Retinal pigment epithelial cell (primary cell): ENCODE measurements at places on chromosomes 2 and 18.

- no peak for DNase-seq
These were observed 4.8 kb downstream of the GCFC2 start for GRCh38 chr2:75705921-75706320.

DNA sequence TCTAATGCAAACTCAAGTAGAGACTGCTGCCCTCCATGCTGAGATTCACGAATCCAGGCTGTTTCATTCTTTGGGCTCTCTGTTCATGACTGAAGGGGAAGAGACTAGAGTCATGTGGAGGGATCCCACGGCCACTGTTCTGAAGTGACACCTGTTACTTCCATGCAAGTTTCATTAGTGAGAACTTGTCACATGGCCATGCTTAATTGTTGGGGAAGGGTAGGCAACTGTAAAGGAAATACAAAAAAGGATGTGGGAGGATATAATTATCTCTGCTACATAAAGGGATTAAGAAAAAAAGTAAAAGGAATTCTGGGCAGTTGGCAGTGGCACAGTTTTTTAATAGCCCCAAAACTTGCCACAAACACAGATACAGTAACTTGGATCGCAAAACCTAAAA, 28.0 kb upstream of the PSME4 start:
- no peak for DNase-seq

DNA sequence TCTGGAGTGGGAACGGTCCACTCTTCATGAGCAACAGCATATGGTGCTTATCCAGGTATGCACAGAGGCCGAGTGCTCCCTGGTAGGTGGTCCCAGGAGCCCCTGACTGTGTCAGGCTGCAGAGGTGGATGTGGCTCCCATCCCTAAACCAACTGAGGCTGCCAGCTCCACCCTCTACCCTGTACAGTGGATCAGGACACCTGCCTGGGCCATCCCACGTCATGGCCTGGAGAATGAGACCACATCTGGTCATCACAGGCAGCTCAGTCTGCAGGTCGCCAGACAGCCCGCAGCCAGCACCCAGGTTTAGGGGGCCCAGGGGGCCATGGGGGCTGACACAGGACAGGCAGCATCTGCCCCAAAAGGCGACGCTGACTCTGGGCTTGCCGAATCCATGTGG, 100.3 kb upstream of the TMEM18 start:
- no peak for DNase-seq

DNA sequence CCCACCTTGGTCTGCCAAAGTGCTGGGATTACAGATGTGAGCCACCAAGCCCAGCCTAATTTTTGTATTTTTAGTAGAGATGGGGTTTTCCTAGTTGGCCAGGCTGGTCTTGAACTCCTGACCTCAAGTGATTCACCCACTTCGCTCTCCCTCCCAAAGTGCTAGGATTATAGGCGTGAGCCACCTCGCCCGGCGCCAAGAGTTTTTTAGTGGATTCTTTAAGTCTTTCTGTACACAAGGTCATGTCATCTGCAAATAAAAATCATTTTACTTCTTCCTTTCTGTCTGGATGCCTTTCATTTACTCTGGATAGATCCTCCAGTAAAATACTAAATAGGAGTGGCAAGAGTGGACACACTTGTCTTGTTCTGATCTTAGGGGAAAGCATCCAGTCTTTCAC, 61.7 kb downstream of the KCMF1 start:
- DNase-seq = no peak

- no peak for DNase-seq
These were observed 2.0 kb downstream of the RAPH1 start for GRCh38 chr2:203532957-203533658.

DNA sequence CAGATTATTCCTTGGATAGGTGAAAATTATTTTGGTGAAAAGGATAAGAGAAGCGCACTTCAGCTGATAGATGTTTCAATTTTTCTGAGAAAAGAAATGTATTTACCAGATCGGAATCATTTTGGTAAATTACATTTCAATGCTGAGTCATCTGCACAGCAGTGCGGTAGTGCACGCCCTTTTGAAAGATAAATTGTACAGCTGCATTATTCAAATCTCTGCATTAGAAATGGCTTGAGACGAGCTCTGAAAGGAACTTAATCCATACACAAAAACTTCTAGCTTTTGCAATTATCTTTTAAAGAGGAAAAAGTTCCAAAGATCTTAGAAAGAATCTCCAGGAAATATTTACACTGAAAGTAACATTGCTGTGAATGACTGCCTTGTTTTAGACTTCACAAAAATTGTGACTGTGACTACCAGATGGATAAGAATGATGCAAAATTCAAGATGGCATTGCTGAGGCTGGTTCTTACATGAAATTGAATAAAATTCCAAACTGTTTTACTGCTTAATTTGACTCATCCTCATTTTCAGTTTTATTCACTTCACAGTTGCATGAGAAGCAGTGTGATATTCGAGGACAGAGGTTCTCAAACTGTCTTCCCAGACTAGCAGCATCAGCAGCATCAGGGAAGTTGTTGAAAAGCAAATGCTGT, 161.7 kb downstream of the RND3 start:
- DNase-seq = no peak

GRCh38 chr2:233002829-233003657, 10.0 kb downstream of the NGEF start:
- no peak for DNase-seq

- no peak for DNase-seq
These were observed 256.4 kb downstream of the SS18 start for GRCh38 chr18:25834061-25834460.

DNA sequence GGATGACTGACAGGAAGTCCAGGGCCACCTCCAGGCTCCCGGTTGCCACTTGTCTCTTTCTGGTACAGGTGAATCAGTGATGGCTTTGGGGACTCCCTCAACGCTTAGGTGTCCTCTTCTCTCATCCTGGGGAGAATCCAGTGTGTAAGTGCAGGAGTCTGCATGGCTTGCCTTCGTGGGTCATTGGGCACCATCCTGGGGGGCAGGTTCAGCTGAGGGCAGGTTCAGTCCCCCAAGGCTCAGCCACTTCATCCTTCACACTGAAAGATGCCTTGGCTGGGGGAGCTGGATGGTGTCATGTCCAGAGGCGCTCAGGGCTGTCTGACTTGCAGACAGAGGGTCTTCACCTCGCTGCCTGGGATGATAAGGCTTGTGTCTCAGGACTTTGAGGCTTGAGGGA, 29.2 kb downstream of the SH3RF3 start:
- no peak for DNase-seq

DNA sequence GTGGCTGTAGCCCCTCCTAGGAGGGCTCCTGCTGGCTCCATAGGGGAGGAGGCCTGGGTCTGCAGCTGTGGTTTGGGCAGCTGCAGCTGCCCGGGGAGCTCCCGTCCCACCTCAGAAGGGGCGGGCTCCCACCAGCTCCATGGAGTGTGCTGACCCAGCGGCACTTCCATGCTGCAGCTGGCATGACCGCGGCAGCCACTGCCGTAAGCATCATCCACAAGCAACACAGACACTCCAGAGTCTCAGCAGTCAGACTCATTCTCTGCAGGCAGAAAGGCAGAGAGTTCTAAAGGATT, 660.1 kb upstream of the RAB6C start:
- DNase-seq = no peak

- DNase-seq = no peak
These were observed 28.1 kb downstream of the FAP start for GRCh38 chr2:162215162-162215561.

GRCh38 chr2:46983065-46983801, 67.6 kb upstream of the MCFD2 start:
- no peak for DNase-seq

DNA sequence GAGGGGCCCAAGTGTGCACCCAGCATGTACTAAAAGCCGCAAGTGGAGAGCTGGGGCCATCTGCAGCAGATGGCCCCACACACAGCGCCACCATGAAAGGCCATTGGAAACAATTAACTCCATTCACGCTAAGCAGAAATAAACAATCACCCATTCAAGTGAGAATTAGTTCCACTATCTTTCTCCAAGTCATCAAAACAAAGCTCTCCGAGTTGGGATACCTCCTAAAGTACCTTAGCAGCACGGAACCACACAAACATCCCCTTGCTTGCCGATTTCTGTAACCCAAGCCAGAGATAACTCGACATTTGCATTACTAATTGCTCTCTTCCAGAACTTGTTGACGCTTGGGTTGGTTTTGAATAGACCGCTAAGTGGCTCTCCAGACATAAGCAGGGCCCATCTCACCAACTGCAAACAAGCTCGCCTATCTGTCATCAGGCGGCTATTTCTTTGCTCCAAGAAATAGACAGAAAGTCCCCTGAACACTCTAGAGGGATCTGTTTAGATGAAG, 840.6 kb upstream of the SALL3 start:
- no peak for DNase-seq

- DNase-seq = no peak
These were observed 62.6 kb downstream of the ITGB6 start for GRCh38 chr2:160137464-160137863.

- no peak for DNase-seq
These were observed 441.5 kb downstream of the MTX2 start for GRCh38 chr2:176710657-176711186.

- no peak for DNase-seq
These were observed 183.4 kb upstream of the SRD5A2 start for GRCh38 chr2:31764169-31764568.

DNA sequence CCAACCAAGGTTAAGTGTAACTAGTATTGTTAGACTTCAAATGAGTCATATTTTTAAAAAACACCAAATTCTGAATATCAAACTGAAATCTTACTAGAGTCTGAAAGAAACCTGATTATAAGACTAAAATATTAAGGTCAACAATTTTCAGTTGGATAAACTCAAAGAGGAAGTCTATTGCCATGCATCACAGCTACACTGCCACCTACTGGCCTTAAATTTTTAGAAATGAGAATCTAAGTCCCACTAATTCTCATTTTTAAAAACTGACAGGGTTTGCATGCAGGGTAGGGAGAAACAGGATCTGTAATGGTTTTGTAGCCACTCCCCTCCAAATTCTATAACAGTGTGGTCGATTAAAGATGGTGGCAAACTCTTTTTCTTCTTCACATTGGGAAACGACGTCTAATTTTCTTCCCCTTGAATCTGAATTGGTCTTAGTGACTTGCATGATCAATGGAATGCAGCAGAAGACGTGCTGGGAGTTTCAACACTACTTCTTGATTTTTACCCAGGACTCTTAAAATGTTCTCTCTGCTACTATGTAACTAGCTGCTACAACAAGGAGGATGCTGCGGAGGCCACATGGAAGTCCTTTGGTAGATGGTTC, 176.1 kb upstream of the SESTD1 start:
- no peak for DNase-seq

- DNase-seq = no peak
These were observed 284.9 kb downstream of the PAX3 start for GRCh38 chr2:222013889-222014288.

- no peak for DNase-seq
These were observed 15.5 kb downstream of the EMX1 start for GRCh38 chr2:72932805-72933204.

- no peak for DNase-seq
These were observed 11.4 kb downstream of the FHOD3 start for GRCh38 chr18:36308711-36309435.

DNA sequence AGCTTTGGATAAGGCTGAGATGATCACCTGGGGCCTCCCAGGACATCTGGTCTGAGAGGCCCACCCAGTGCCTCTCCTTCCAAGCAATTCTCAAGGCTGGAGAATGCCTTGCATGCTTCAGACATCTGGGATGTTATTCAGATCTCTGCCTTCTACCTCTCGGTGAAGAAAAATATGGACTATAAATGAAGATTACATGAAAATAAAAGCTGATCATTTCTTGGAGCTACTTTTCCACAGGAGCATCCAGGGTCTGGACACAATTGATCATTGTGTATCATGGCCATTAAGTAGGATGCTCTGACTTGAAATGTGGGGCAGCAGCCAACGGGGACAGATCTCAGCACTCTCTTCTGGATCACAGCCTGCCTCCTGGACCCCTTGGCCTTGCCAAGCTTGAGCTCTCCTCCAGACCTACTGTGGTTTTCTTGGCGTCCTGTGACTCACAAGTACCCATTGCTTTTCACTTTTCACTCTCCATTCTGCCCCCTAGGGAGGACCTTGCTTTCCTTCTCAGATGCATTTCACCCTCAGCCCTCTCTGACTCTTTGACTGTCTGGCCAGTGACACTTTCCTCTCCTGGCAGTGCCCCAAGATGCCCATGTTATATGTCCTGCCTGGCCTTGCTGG, 203.1 kb downstream of the INSIG2 start:
- no peak for DNase-seq

DNA sequence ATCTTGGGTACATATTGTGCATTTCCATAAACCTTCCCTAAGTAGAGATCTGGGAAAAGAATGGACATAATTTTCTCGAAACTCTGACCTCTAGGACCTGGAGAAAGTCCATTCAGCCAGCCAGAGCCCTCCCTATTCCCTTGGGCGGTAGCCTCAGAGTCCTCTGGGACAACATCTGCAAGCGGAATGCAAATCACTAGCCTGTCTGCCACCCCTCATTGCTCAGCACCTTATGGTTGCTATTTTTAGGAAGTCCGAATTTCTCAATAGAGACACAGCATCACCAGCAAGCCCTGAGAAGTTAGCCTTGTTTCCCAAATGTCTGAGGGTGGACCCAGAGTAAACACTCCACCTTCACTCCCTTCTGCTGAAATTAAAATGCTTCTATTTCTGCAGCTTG, 17.6 kb upstream of the CD28 start:
- no peak for DNase-seq

GRCh38 chr2:149903626-149904025, 316.1 kb upstream of the MMADHC start:
- DNase-seq = no peak

DNA sequence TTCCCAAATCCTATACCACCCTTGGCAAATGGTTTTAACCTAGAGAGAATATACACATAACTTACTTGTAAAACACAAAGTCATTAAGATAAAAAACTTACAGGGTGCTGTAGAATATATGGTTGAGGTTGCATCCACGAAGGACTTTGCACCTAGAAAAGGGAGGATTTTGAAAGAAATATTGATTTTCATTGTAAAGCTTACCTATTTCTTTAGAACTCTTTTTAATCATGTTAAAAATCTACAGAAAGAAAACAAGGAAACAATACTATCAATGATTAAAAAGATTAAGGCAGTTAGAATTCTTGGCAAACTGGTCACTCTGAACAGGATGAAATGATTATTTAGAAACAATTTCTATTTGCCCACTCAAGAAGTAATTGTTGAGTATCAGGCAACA, 81.1 kb upstream of the ITGB6 start:
- no peak for DNase-seq

DNA sequence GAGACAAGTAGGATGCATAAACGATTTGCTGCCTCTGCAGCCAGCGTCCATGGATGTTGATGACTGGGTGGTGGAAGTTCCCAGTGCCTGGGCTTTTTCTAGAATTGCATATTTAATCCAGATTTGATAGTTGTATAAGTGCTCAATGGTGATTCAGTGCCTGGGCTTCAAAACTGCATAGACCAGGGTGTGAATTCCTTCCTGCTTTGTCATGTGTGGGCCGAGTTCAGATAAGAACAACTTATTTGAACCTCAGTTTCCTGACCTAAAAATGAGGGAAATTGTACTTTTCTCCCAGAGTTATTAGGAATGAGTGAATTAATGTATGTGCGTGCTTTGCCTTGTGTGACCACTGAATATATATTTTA, 154.6 kb downstream of the WDSUB1 start:
- peak; percentile 84 for DNase-seq

- DNase-seq = no peak
These were observed 49.0 kb downstream of the ACTR2 start for GRCh38 chr2:65276609-65277008.
